Left lung (tissue), 14 donors: ENCODE measurements at places on chromosomes 5 and 9. TPM values are rescaled to one million over a fixed set of nuclear protein-coding genes. Genes with fewer than 3 reads are reported as not detected.

KIF27 gene
- 5.6 TPM for total RNA-seq

BHMT2 gene
- total RNA-seq = 2.9 TPM

CARD9 gene
- 11.1 TPM for total RNA-seq

ADAMTSL1 gene
- 3.0 TPM for total RNA-seq

CDK7 gene
- 22.8 TPM for total RNA-seq

IFNA2 gene
- not detected for total RNA-seq

INPP5E gene
- total RNA-seq = 12.0 TPM

PCDHGB7 gene
- total RNA-seq = 10.8 TPM

SLC45A2 gene
- total RNA-seq = not detected

VLDLR gene
- 20.8 TPM for total RNA-seq

ZNF608 gene
- total RNA-seq = 21.9 TPM

GBGT1 gene
- 22.2 TPM for total RNA-seq

SMIM33 gene
- not detected for total RNA-seq

PLAC8L1 gene
- not detected for total RNA-seq
